ENCODE measurements at places on chromosomes 6 and 20.

DNA sequence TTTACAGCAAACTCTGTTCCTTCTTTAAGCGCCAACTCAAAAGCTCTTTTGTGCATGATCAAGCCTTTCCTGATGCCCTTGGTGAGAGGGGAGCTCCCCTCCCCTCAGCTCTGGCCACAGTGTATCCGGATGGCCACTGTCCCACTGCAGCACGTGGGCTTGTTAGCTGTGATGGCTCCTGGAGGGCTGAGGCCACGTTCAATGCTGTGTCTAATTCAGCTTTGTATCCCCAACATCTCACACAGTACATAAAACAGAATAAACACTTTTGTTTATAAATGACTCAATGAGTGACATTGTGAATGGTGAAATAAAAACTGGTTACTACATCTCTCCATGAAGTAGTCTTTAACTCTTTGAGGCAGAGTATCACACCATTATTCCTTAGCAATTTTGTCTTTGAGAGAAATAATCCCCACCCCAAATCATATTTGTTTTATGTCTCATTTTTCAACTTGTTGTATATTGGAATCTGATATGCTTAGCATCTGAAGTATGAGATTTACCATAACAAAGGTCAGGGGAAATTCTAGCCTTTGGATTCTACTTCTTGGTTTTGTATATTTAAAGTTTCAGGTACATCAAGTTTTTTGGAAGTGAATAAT, 44.5 kb downstream of the EDN1 start:
- DNase-seq, result no peak

- no peak for DNase-seq
These were observed 99.5 kb downstream of the CD164 start for GRCh38 chr6:109282756-109283155.

DNA sequence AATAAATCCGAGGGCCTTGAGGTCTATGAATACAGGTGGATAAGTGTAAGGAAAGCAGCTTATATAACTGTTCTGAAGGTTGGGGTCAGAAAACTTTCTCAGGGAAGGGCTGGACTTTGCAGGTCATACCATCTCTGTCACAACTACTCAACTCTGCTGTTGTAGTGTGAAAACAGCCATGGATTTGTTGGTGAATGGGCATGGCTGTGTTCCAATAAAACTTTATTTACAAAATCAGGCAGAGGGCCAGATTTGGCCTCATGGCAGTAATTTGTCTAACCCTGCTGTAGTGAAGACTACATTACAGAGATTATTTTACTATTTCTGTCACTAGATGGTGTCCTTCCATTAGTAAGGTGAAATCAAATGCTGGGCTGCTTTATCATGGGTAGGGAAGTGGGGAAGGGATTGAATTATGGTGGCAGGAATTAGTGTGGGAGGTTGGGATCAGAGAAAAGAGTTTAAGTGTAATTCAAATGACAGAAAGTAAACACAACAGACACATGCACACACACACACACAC, 409.6 kb upstream of the CHD6 start:
- DNase-seq, result no peak

DNA sequence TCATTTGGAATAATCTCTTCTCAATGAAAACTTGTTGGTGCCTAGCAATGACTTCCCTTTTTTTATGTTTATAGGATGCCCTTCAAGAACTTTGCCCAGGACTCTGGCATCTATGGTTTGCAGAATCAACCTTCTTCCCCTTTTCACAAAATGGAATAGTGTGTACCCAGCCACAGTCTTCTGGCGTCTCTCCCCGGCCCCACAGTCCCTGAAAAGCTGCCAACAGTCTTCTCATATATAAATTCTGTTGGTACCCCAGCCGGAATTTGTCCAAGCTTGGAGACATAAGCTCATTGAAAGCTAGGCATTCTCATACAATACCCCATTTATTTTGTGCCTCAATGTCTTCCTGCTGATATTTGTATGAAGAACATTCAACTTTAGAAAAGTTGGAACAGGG, 26.4 kb upstream of the MCM3 start:
- no peak for DNase-seq

GRCh38 chr6:146111881-146112450, 83.1 kb downstream of the GRM1 start:
- no peak for DNase-seq

GRCh38 chr20:37938181-37938750, 35.3 kb downstream of the VSTM2L start:
- DNase-seq, result no peak

DNA sequence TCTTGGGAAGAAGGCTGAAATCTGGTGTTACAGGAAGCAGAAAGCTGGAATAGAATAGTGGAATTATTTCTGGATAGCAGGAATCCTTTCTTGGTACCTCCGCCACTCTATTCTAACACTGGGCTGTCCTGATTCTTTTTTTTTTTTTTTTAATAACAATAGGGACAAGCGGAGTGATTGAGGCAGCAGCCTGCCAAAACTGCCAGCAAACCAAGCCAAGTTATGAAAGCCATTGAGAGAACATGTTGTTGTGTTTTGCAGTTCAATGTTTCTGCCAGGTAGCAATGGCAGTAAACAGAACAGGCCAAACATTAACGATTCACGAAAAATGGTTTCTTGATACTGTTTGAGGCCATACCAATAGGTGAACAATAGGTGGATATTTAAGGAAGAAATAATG, 47.1 kb downstream of the SLC26A8 start:
- no peak for DNase-seq

GRCh38 chr6:57013521-57013926, 33.0 kb upstream of the KIAA1586 start:
- peak; percentile 2 for DNase-seq

DNA sequence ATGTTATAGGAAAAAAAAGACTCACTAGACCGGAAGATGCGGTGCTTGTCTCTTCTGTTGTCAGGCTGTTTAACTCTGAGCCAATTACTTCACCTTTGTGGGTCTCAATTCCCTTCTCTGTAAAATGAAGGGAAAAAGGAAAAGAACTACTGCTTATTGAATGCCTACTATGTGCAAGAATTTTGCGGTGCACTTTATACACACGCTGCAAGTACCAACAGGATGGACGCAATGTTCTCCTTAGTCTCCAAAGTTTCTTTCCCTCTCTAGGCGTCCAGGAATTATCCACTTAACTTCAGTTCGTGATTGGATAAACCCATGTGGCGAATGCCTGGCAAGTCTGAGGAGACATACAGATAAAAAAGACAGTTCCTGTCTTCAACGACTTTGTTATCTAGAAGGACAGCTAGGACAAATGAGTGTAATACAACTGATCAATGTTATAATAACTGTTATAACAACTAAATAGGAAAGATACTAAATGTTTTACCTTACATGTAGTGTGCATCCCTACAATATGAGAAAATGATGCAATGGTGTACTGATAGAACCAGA, 69.0 kb upstream of the JARID2 start:
- DNase-seq, result no peak

DNA sequence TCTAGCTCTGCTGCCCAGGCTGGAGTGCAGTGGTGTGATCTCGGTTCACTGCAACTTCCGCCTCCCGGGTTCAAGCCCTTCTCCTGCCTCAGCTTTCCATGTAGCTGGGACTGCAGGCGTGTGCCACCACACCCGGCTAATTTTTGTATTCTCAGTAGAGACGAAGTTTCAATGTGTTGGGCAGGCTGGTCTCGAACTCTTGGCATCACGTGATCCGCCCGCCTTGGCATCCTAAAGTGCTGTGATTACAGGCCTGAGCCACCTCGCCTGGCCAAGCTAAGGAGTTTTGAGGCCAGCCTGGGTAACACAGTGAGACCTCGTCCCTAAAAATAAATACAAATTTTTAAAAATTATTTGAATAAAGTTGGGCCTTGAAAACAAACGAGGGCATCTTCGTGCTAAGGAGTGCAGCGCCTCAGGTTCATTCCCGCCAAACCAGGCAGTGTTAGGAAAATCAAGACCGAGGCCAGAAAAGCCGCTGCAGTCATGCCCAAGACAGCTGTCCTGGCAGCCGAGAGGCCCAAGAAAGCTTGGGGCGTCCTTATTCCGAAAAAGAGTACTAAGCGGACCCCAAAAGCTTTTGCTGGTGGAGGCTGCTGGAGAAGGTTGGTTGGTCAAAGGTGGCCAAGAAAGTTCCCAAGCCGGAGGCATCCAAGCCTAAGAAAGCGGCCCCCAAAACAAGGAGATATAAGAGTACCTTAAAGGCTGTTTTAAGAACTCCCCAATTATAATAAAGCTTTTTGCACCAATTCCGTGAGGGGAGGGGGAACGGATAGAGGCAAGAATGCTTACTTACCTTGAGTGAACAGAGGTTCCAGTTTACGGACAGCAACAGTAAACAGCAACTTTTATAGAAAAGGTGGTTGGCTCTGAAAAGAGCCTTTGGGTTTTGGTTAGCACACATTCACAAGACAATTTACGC, 109.0 kb downstream of the HFE start:
- peak; percentile 84 for DNase-seq

- peak; percentile 4 for DNase-seq
These were observed 63.0 kb downstream of the NCOA7 start for GRCh38 chr6:125853756-125854155.

- DNase-seq, result no peak
These were observed 41.5 kb downstream of the FHL5 start for GRCh38 chr6:96604420-96604819.

GRCh38 chr6:16239798-16240123, 1.4 kb downstream of the GMPR start:
- DNase-seq, result peak; percentile 92

- DNase-seq, result no peak
These were observed 5.2 kb downstream of the ZNF76 start for GRCh38 chr6:35264550-35265274.

- DNase-seq, result peak; percentile 48
These were observed 66.5 kb upstream of the SLC35F1 start for GRCh38 chr6:117840541-117840983.

- no peak for DNase-seq
These were observed 37.8 kb upstream of the SNRPB2 start for GRCh38 chr20:16692009-16692408.

GRCh38 chr6:143553337-143553736, 41.8 kb upstream of the FUCA2 start:
- no peak for DNase-seq

DNA sequence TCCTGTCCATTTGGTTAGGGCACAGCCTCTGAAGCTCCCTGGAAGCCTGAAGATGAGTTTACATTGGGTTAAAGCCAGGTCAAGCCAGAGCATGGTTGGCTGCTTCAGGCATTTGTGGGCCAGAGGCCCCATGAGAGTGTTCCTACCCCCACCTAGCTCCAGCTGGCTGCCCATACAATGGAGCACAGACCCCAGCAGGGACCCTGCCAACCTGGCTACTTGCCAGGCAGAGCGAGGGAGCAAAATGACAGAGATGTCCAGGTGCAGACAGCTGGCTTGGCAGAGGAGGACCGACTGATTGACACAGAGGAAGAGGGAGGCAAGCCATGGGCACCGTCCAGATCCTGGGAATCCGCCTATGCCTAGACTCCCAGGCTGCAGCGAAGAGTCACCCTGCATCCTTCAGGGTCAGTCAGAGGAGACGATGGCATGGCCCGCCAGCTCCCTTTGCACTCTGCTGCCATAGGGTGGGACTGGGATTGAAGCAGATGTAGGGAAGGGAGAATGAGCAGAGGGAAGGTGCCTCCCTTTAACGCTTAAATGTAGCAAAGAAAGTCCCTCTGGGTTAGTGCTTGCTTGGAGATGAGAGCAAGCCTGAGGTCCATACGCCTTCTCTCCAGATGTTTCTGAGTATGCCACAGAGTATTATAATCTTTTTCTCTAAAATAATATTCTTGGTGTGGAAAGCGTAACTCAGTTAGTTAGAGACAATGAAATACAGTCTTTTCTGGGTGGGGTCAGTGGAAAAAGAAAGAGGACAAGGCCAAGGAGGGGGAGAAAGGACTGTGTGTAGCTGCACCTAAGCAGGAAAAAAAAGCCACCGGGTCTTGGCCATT, 77.6 kb upstream of the FYN start:
- DNase-seq, result no peak

DNA sequence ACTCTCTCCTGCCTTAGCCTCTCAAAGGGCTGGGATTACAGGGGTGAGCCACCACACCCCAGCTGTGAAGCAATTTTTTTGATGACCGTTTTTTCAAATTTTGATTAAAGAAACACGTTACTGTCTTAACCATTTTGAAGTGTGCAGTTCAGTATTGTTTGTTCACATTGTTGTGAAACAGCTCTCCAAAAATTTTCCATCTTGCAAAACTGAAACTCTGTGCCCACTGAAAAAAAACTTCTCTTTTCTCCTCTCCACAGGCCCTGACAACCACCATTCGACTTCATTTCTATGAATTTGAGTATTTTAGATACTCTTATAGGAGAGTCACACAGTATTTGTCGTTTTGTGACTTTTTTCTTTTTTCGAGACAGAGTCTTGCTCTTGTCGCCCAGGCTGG, 53.9 kb downstream of the ECT2L start:
- DNase-seq, result no peak

DNA sequence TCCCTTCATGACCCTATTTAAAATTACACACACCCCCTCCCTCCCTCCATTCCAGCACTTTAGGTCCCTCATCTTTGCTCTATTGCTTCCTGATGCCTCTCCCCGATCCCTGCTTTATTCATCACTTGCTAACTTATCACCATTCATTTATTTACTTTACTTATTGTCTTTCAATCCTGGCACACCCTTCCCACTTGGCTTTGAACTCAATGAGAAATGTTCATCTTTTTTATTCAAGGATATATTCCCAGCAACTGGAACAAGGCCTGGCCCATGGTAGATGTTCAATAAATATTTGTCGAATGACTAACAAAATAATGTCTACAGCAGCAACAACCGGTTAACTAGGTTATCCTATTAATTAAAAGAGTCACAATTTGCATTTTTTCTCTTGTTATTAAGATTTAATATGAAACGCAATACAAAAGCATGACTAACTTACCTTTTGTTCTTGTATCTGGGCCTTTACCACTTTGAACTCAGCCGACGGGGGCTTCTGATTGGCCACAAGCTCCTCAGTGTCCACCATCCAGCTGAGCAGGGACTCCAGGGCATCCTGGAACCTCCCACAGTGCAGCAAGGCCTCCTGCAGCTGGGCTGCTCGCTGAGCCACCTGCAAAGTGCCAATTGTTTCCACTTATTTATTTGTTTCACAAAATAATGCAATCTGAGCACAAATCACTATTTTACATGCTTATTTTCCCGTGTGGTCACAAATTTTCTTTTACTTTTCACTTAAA, 107.8 kb downstream of the DST start:
- no peak for DNase-seq

DNA sequence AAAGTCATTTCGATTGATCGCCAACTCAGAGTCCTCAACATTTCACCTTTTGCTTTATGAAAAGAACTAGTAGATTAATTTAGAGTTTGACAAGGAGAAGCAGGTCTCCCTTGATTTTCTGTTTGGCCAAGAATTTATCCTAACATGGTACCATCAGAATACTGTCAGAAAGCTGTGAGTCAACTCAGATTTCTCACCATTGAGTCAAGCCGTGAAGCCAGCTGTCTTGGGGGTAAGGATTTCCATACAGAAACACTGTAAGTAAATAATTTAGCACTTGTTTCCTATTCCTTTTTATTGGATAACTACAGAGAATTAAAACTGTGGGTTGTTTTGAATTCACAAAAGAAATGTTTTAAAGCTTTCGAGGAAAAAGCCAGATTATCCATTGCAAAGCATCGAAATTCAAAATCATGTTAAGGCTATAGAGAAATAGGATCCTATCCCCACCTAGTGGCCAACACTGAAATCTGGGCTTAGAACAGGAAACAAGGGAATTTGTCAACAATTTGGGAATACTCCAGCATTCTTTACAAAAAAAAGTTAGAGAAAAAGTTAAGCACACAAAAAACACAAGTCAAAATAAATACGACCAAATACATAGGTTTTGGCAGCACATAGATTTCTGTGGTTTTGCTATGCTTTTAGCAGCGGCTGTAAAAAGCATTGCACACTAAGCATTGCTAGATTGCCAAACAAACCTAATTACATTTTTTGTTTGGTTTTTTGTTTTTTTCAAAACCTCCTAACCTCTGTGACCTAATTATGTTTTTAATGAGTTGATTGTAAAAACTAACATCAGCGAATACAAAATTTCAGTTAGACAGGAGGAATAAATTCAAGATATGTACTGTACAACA, 44.2 kb downstream of the COL11A2 start:
- peak; percentile 10 for DNase-seq
